ENCODE measurements at places on chromosomes 5 and 9.

DNA sequence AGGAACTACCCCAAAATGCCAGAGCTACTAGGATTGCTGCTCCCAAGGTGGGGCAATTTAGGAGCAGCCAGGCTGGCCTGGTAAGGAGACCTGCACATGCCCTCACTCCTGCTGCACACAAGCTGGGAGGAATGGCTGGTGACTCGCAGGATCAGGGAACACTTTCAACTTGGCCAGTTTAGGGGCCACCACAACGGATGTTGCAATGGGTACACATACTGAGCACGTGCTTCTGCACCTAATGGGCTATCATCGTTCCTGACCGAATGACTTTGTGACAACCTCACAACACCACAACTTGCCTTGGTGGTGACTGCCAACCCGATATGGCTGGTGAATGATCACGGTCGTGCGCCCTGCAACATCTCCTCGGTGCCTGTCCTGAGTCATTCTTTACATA, 172.0 kb downstream of the ROR2 start:
- DNase-seq: no peak

DNA sequence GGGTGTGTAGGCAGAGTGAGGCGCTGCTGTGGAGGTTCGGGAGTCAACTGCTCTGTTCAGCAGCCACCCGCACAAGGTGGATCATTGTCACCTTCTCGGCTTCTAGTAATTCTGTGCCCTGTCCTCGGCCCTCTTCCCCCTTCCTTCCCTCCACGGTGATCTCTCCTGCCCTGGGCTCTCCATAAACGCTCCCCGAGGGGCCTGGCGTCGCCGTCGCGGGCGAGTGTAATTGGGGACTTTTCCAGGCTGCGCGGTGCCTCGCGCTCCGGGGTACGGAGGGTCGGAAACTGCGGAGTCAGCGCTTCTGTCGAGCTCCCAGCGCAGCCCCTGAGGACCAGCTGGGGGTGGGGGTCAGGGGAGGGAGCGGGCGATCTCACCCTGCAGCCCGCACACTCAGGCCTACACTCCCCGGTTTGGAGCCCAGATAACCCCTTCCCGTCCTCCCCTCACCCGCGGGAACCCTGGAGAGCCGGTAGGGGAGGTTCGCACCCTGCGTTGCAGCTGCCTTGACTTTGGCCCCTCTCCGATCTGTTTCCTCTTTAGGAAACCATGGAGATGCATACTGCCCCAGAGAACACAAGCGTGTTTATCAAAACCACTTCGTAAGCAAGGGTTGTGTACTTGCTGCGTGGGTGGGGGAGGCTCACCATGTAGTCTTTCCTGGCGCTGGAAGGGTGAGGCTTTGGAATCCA, 188.3 kb upstream of the ZNF618 start:
- no peak for DNase-seq

DNA sequence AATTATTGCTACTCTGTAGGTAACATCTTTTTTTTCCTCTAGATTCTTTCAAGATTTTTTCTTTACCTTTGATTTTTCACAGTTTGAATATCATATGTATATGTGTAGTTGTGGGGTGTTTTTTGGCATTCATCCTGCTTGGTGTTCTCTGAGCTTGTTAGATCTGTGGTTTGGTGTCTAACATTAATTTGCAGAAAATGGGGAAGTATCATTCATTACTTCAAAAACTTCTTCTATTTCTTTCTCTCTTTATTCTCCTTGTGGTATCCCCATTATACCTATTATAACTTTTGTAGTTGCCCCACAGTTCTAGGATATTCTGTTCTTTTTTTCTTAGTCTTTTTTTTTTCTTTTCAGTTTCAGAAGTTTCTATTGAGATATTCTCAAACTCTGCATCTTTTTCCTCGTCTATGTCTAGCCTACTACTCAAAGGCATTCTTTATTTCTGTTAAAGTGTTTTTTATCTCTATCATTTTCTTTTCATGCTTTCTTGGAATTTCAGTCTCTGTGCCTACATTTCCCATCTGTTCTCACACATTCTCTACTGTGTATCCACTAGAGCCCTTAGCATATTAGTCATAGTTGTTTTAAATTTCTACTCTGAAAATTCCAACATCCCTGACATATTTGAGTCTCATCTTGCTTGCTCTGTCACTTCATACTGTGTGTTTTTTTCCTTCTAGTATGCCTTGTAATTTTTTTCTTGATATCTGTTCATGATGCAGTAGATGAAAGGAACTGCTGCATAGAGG, 60.1 kb upstream of the GNA14 start:
- no peak for DNase-seq

- DNase-seq: no peak
These were observed 69.6 kb downstream of the GABBR2 start for GRCh38 chr9:98639133-98639532.

DNA sequence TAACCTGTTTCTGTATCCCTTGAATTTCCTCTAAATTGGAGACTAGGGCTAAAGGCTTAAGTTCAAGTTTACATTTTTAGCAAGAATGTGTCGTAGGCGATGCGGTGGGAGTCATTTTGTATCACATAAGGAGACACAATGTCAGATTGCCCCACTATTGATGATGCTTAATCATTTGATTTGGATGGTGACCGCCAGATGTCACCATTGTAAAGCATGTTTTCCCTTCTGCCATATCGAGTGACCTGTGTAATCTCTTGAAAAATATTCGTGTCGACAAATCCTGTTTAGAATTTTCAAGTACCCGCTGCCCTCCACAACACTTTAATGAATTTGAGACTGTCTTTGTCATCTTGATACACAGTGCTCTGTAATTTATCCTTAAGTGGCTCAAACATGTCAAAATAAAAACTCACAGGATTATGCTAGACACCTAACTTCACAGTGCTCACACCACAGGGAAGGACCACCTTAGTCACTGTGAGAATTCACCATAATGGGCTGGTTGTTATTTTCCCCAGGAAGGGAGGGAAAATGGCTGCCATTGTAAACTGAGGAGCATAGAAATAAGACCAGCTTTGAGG, 34.5 kb upstream of the SLC46A2 start:
- peak; percentile 48 for DNase-seq

- DNase-seq: no peak
These were observed 8.4 kb downstream of the IRX4 start for GRCh38 chr5:1874348-1874747.

DNA sequence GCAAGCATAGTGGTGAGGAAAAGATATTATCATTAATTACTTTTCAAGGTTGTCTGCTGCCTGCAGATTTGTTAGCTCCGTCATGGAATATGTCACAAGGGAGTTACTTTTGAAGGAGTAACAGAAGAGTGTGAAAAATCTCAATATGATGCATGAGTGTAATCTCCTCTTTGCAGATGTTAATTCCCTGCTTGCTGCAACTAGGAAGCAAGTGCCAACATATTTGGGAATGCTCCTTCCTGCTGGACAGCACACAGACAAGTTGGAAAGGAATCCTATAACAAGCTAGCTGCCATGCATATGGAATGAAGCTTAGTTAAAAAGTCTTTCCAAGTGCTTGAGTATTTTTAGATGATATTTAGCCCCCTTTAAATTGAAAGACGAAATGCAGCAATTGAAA, 2023.6 kb upstream of the CDH6 start:
- DNase-seq: no peak

DNA sequence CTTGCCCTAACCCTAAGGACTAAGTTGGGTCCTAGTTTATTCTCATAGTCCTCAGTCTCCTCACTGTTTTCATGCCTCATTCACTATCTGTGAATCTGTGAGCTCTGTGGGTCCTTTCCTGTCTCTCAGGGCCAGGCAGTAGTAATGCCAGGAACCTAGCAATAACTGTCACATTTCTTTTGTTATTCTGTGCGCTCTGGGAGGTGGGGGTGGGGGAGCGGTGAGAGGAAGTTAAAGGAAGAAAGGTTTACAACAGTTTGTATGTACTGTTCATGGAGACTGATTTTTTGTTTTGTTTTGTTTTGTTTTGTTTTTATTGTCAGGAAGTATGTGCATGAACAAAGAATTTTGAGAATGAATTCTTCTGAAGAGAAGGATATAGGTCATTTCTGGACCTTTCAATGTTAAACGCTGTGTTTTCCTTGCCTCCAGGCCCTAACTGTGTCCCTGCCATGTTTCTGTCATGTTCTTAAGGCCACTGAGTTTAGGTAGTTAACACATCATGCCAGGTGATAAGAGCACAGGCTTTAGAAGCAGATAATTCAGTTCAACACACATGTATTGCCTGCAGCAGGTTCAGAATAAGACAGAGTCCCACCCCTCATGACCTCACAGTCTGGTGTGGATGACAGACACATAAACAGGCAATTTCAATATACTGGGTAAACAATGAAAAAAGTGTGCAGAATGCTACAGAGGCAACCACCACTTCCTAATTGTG, 13.3 kb upstream of the FEM1C start:
- DNase-seq: no peak

- no peak for DNase-seq
These were observed 154.8 kb upstream of the LHFPL2 start for GRCh38 chr5:78803353-78803752.

DNA sequence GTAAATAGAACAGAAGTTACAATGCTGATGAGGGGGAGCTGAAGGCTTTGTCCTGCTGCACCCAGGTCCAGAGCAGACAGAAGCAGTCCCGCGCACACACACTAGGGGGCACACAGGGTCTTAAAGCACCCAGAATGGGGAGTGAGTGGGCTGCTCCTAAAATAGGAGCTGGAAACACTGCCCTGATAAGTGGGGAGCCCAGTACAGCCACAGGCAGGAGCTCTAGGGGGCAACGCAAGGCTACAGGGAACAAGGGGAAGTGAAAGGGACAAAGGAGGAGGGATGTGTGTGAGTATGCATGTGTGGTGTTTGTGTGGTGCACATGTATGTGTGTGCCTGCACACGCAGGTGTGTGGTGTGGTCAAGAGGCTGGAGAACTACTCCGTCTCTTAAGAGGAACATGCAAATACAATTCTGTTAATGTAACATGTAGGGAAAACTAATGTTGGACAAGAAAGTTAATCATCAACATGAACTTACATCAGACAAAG, 191.5 kb downstream of the ROR2 start:
- DNase-seq: peak; percentile 53

DNA sequence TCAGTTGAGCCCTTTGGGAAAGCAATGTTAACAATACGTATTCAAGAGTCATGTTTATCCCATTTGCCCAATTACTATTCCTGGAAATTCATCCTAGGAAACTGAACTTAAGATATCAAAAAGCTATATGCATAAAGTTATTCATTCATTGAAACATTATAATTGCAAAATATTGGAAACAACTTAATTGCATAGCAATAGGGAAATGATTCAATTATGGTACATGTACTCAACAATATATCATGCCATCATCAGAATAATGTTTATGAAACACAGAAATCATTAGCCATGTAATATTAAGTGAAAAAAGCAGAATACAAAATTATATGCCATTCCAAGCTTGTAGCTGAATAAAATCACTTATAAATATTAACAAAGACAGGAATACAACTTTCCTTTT, 35.3 kb downstream of the ABCA1 start:
- no peak for DNase-seq

DNA sequence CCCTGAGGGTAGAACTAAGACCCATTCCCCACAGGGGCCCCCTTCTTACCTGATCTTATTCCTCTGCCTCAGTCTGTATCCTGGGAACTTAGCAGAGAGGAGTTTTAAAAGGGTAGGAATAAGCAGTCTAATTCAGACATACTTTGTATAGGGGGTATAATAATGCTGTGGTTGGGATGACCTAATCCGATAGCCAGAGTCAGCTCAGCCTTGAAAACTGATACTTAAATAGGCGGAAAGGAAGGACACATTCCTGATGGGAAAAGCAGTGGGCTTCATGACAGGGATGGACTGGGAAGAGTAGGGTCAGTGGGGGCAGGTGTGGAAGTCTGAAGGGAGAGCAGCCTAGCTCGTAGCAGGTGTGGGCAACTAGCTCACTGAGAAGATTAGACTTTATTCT, 52.2 kb upstream of the TESK1 start:
- no peak for DNase-seq

DNA sequence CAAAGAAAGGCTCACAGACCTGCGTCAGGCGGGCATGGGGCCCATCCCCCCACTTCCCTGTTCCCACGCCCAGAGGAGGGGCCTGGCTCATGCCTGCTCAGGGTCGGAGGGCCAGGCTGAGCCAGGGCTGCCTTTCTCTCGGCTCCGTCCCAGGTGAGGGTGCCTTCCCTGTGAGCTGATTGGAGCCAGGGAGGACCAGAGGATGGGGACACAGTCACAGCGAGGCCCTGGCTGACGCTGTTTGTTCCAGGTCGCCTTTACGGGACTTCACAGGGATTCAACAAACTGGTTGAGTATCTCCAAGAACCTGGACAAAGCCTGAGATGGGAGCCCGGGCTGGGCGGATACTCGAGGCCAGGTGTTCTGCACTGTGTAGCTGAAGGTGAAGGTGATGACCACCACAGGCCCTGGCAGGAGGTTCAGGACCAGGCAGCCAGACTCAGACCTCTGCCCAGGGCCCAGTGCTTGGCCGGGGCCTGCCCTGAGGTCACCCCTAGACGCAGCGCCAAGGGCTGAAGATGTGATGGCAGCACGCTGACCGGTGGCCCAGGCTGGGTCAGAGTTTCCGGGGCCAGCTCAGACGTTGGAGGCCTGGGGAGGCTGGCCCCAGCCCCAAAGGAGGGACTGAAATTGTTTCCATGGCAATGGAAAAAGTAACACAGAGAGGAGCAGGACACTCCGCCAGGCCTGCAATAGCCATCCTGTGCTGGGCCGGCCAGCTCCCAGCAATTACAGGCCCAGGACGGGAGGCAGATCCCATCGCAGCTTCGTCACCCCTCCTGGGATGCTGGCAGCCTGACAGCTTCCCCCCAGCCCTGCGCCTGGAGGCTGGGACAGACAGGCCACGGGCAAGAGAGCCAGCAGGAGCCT, 65.3 kb upstream of the ADAMTS2 start:
- no peak for DNase-seq

- peak; percentile 42 for DNase-seq
These were observed 119.4 kb downstream of the TLR4 start for GRCh38 chr9:117823576-117823975.

GRCh38 chr9:100394032-100394695, 32.8 kb upstream of the MSANTD3 start:
- no peak for DNase-seq

- DNase-seq: no peak
These were observed 40.1 kb downstream of the MLLT3 start for GRCh38 chr9:20582150-20582549.

GRCh38 chr5:133688391-133688790, 76.0 kb upstream of the FSTL4 start:
- DNase-seq: no peak

DNA sequence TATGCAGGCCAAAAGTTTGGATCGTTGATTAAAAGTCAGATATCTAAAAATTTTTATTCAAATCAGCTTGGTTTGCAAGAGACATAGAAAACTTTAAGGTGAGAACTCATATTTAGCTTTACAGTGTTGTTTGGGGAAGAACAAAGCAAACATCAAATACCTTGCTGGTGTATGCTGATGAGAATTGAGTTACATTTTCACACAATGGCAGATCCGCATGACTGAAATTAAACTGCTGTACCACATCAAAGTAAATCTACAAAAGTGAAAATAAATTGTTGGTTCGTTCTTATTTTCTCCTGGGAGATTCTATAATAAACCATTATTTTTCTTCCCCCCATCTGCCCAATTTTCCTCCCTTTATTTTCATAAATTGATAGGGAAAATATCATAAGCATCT, 198.2 kb upstream of the PCSK5 start:
- no peak for DNase-seq

- DNase-seq: no peak
These were observed 369.7 kb downstream of the CDK5RAP2 start for GRCh38 chr9:120210274-120210673.

- no peak for DNase-seq
These were observed 64.2 kb downstream of the MAST4 start for GRCh38 chr5:66660396-66660795.

- DNase-seq: peak; percentile 83
These were observed 78.1 kb upstream of the HMHB1 start for GRCh38 chr5:143733665-143734455.

All from inflammatory macrophage (primary cell).